ENCODE measurements at places on chromosomes 1 and 21.

DNA sequence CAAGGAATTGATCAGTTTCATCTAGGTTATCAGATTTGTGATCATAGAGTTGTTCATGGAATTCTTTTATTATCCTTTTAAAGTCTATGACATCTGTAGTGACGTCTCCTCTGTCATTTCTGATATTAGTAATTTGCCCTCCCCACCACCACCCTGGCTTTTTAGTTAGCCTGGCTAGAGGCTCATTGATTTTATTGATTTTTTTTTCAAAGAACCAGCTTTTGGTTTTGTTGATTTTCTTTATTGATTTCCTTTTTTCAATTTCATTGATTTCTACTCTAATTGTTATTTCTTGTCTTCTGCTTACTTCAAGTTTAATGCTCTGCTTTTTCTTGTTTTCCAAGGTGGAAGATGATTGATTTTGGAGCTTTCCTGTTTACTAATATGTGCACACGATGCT is 23.3 kb upstream of the TBX19 start:
- no peak for DNase-seq

DNA sequence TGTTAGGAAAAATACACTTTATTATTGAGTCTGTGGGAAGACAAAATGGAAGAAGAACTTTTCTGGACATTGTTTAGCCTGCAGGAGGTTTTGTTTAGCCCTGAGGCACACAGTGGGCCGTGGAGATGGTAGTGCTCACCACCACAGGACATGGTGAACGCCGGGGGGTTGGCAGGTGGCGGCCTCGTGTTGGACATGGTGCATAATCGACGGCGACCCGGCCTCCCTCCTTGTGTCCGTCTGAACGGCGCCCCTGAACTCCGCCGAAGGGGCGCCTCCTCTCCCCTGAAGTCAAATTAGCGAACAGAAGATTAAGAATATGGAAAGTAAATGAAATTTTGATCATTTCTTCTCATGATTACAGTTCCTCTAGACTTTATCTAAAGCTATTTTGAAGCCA is 126.4 kb downstream of the PCBP3 start:
- DNase-seq: no peak

- no peak for DNase-seq
Observed at GRCh38 chr1:162220009-162220539, 150.6 kb downstream of the NOS1AP start.

DNA sequence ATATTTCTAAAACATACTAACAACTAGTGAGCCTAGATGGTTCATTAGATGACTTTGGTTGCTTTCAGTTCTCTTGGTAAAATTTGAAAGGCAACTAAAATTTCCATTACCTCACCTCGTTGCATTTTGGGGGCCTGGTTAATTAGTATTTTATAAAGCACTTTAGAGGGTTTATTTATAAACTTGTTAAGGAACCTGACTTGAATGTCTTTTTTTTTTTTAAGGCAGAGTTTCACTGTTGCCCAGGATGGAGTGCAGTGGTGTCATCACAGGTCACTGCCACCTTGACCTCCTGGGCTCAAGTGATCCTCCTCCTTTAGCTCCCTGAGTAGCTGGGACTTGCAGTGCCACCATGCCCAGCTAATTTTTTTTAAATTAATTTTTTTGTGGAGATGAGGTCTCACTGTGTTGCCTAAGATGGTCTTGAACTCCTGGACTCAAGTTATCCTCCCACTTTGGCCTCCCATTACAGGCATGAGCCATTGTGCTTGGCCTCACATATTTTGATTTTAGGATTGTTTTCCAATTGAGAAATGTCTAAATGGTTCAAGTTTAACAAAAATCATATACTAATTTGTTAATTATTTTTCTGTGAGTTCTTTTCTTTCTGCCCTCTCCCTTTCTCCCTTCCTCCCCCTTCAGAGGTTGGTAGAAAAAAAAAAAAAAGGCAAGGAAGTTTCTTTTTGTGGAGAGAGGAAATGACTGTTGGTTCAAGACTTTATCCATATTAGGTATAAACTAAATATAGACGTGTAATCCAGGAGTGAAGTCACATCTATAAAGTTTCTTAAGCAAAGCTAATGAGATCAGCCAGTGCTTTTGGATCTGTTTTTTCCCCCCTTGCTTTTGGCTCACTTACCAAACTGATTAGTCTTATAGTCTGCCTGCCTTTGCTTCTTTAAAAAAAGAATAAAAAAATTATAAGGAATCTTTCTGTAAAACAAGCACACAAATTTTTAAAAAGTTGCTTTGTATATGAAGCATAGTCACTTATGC is 24.7 kb downstream of the CLIC4 start:
- peak; percentile 96 for DNase-seq

DNA sequence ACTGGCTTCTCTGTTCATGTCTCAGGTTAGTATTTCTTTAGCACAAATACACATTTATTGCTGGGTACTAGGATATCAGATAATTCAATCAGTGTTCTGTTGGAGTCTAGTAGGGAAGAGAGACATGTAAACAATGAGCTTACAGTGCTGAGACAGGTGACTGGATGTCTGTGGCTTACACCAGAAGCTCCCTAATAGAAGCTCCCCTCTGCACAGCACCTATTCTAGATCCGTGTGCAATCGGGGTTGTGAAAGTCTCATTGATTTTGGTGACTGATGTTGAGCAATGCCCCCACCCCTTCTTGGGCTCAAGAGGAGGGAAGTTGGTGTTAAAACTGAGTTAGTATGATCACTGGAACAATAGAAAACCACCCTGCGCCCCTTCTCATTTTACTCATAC is 279.2 kb downstream of the RPS6KC1 start:
- DNase-seq: no peak

DNA sequence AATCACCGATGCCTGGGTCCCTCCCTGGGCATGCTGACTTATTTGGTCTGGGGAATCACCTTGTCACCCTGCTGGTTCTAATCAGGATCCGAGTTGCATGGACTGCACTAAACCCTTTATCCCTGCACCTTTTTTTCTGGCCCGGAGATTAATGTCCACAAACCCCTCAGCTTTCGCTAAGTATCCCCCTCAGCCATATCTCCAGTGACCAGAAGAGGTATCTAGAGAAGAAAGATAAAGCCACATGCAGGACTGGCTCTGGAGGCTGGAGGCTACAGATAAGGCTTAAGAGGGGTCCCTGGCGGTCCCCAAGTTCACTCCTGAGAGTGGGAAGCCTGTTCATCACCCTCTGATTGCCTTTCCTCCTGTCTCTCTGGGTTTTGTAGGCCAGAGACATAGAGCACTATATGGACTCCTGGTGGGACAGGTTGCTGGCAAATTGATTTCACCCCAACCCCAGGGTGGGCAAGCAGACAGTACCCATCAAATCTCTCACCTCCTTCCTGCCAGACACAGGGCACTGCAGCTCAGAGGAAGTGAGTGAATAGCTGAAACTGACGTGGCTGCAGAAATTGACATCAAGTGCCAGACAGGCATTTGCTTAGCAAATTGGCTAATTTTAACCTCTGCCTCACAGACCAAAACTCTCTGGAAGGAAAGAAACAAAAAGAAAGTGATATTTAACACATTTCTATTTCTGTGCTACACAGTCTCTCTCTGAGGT is 38.8 kb downstream of the HMGB4 start:
- DNase-seq: no peak

GRCh38 chr1:238223076-238223640 is 332.4 kb upstream of the ZP4 start:
- DNase-seq: no peak

DNA sequence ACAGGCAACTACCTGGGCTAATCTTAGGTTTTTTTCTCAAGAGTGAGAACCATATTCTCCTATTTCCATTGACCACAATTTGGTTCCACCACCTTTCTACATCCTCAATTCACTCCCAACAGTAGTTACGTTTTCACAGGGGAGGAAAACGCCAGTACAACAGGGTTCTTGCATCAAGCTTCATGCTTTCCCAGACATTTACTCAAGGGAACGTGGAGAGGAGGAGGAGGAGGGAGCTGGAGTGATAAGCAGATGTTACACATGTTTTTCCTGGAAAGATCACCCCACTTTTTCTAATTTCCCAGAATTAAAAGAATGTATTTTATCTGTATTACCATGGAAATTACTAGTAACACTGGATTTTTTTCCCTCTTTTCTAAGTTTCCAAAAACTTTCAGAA is 58.3 kb downstream of the RGS5 start:
- no peak for DNase-seq

DNA sequence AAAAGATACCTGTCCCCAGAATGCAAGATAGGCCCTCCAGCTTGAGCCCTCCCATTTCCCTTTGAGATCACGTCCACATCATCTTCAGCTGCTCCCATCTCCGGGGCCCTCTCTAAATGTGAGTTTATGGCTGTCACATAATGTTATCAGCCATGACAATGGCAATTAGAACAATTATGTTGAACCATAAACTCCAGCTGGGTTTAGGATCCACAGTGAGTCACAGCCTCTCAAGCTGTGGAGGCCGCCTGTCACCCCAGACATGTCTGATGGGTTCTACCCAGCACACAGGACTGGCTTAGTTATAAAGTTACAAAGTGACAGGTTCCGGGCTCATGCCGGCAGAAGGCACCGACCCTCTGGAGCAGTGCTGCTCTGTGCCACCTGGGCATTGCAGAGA is 597.3 kb downstream of the PTPRU start:
- no peak for DNase-seq

DNA sequence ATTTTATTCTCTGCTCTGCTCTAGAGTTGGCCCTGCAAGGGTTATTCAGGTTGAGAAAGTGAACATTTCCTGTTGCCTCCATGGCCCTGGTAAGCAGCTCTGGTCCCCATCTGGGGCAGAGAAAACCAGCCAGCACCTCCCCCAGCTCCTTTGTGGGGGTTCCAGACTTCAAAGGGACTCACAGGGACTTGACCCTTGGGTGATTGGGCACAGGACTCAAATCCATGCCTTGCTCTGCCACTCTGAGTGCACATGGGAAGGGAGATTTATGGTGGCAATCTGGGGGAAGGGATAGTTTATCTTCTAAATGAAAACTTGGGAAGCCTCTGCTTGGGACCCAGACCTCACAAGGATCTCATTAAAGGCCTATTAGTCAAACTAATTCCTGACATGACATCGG is 212.8 kb downstream of the FOXD2 start:
- no peak for DNase-seq

GRCh38 chr1:58786184-58786926 is 2.5 kb upstream of the JUN start:
- peak; percentile 93 for DNase-seq

- DNase-seq: no peak
Observed at GRCh38 chr1:32332290-32333079, 3.5 kb downstream of the MARCKSL1 start.

GRCh38 chr1:83994111-83994510 is 4.8 kb downstream of the TTLL7 start:
- DNase-seq: no peak

- DNase-seq: peak; percentile 36
Observed at GRCh38 chr1:150836129-150836773, 28.2 kb upstream of the CTSK start.

GRCh38 chr1:231940701-231941100 is 314.1 kb downstream of the DISC1 start:
- DNase-seq: no peak

All from fibroblast of villous mesenchyme (primary cell).